ENCODE measurements at places on chromosomes 3 and 15.

DNA sequence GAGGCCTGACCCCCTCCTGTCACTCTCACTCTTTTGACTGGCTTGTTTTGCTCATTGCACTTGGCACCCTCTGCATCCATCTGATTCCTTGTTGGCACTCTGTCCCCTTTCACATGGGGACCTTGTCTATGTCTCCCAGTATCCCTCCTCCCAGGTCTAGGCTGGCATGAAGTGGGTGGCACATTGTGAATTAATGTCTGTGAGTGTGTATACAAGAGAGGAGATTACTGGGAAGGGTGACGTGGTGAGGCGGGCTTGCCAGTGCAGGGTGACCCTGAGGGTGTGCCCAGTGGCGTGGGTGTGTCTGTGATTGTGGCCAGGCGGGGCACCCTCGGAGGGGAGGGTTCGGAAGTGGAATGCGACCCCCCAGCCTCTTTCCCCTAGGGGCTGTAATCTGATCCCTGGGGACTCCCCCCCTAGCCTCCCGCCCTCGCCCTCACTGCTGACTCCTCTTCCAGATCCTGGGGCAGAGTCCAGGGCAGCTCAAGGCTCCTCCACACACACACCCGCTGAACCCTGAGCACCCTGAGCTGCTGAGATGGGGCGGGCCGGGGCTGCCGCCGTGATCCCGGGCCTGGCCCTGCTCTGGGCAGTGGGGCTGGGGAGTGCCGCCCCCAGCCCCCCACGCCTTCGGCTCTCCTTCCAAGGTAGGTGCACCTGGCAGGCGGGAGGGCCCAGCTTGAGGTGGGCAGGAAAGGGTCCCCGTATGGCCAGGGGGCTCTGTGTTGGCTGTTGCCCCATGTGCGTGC is at the start of gene SEMA3B:
Gene SEMA3B (plus strand): TSS at position 445 of the 749 bp plus-strand sequence. CDS start 94 bp downstream, at position 539.
- no peak for DNase-seq

- no peak for DNase-seq
Measured at GRCh38 chr3:186532598-186533072, 11.5 kb downstream of the CRYGS start.

- DNase-seq = peak; percentile 65
Measured at GRCh38 chr3:16290007-16290826, 25.2 kb downstream of the OXNAD1 start.

DNA sequence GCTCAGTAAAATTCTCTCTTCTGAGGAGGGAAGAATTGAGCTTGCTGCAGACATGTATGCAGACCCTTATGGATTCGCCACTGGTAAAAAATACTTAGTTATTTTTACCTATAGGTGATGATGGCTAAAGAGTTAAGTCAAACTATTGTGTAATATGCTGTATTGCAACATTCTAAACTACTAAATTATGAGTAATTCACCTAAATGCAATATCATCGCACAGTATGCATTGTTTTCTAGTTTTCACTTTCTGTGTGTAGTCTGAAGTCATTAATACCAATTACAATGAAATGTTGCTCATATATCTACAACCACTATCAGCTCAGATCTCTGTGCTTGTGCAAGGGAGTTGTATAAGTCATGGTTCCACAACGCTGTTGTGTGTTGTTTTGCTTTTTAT is 48.7 kb upstream of the ROBO2 start:
- no peak for DNase-seq

DNA sequence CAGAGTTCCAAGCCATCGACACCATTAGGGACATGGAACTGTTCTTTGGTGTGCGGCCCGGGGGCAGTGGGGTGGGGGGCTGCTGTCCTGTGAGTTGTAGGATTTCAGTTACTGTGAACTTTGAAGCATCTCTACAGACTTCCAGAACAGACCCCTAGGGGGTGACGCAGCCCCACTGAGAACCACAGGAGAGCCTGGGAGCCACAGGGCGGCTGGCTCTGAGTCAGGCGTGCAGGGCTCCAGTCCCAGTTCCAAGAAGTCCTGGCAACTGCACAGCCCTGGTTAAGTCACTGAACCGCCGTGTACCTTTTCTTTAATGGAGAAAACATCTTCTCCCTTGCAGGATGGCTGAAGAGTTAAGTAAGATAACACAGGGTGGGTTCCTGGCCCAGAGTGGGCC is 23.5 kb upstream of the LRTM1 start:
- DNase-seq = peak; percentile 88
